Immature natural killer cell (primary cell): ENCODE measurements at places on chromosomes 2 and 18. TPM values are rescaled to one million over a fixed set of nuclear protein-coding genes. Genes with fewer than 3 reads are reported as not detected.

Gene MROH2A
- polyA plus RNA-seq = not detected

Gene DLX2
- polyA plus RNA-seq = 0.10 TPM

Gene PHOSPHO2
- polyA plus RNA-seq = 4.5 TPM

Gene LOXHD1
- polyA plus RNA-seq = not detected

Gene C1QL2
- polyA plus RNA-seq = not detected

Gene SLC14A1
- 3.8 TPM for polyA plus RNA-seq

Gene PLA2R1
- polyA plus RNA-seq = not detected

Gene DTNA
- polyA plus RNA-seq = not detected

Gene GPR55
- polyA plus RNA-seq = not detected

DNA sequence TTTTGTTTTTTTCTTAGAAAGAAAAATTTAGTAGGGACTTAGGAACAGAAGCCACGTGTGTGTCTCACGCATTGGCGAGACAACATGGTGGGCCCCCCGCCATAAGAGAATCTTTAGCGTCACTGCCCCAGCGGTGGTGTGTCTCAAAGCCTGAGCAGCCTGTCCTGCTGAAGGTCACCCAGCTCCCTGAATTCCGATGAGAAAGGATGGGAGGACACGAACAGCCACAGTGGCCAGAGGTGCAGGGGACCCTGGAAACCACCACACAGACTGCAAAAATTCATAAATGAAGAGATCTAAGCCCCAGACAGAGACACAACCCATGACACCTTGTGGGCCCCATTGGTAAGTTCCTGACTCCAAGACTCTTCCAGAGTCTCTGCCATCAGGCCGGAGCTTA, 266.1 kb upstream of the RAB6C start:
- DNase-seq = no peak

- DNase-seq = no peak
Measured at GRCh38 chr18:77199707-77200106, 49.9 kb upstream of the GALR1 start.

DNA sequence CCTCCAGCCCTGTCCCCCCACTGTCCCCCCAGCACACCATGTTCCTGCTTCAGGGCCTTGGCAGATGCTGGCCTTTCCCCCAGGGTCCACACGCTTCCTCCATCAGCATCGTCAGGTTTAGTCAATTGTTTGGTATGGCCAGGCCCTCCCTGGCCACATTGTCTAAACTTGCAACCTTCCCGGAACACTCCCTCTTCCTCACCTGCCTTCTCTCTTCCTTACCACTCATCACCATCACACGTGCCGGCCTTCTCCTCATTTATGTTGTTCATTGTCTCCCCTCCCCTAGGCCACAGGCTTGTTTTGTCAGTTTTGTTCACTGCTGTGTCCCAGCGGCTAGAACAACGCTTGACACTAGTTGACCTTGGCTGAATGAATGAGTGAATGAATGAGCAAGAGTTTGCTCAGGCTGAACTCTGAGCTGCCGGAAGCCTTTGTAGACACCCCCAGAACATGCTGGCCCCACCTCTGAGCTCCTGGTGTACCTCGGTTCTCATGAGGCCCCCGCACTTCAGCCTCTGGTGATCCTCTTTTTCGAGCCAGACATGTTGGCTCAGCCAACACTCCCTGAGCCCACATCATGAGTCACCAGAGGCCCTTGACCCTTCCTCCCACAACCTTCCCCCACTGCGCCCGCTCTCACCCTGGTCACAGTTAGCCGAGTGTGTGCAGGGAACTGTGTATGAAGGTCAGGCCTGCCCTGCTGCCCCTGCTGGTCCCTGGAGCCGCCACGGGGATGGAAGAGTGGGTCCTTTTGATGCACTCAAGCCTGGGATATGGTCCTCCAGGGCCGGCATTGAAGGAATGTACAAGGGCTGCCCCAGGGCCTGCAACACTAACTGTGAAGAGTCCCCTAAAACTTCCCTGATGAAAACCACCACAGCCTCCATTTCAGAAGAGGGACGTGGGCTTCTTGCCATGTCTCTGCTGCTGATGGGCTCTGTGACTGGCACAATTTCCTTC, 57.5 kb downstream of the HS1BP3 start:
- DNase-seq = no peak

DNA sequence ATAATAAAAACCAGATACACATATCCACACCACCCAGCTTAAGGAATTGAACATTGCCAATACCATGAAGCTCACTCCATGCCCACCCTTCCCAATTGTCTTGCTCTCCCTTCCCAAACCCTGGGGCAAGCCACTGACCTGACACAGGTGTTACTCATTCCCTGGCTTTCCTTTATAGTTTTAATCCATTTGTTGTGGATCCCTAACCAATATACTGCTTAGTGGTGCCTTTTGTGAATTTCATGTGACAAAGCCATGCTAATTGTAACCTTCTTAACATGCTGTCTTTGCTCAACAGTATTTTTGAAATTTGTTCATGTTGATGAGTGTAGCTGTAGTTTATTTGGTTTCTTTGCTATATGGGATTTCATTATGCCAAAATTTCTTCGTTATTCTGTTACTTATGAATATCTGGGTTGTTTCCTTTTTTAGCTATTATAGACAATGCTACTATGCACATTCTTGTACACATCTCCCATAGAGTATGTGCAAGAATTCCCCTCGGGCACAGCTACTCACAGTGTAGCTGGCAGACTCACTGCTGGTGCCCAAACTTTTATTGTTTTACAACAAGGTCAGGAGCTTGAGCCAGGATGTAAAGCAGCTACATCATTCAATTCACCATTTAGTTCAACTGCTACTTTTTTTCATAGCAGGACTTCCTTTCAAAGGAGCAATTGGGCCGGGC, 90.8 kb upstream of the ATL2 start:
- no peak for DNase-seq

DNA sequence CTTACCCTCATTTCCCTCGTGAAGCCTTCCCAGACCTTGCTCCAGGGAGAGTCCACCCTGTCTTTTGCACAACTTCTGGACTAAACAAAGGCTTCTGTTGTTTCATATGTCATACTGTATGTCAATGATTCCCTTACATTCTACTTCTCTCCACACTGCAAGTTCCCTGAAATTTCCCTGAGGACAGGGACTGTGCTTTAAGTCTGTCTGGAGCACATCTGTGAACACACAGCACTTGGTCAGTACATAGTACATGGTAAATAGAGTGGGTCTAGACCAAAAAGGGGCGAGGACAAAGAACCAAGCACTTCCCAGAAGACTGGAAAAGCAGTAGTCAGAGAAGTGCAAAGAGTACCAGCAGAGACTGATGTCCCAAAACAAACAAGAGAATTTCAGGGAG, 23.7 kb upstream of the IMPA2 start:
- no peak for DNase-seq

DNA sequence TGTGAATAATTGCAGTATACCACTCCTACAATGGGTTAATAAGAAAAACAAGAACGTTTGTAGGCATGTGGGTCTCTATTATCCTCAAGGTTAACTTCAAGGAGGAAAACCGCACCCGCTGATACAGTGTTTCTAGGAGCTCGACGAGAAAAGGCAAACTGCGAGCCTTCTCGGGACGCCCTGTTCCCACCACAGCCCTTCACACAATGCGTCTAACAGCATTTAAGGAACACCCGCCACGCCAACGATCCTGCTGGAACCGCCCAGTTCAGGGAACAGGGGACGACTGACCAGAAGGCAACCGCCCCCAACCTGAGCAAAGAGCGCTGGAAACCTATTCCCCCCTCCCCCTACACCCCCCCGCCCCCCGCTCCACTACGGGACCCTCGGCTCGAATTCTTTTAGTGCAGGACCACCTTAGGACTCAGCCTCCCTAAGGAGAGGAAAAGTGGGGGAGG, 710 bp upstream of the TMSB10 start:
- DNase-seq = peak; percentile 23

- DNase-seq = no peak
Measured at GRCh38 chr2:236317938-236318396, 53.8 kb upstream of the ASB18 start.

GRCh38 chr2:59032499-59032898, 791.4 kb upstream of the FANCL start:
- no peak for DNase-seq

- DNase-seq = no peak
Measured at GRCh38 chr2:69692424-69692823, 48.9 kb upstream of the AAK1 start.

- no peak for DNase-seq
Measured at GRCh38 chr2:203280428-203281064, 41.7 kb downstream of the CYP20A1 start.

- no peak for DNase-seq
Measured at GRCh38 chr18:9890196-9890595, 4.4 kb downstream of the TXNDC2 start.

DNA sequence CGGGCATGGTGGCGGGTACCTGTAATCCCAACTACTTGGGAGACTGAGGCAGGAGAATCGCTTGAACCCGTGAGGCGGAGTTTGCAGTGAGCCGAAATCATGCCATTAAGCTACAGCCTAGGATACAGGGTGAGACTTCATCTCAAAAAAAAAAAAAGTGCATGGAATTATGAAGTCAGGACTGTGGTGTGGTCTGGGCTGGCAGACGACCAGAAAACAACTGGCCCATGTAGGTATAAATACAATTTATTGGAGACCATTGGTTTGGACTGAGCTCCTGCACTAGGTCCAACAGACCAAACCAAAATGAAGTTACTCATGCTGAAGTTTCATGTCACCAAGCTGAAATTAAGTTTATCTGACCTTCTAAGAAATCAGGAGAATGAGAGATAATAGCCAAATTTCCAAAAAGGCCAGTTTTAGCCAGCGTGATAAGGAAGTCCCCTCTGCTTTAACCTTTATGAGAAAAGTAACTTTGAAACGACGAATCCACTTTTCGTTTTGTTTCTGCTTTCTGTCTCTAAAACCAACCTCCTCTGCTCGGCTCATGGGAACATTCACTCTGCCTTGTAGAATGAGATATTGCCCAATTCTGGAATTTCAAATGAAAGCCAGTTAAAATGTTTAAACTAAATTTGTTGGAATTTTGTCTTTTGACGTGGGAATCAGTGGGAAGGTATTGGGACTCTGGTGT, 17.7 kb upstream of the RAB10 start:
- no peak for DNase-seq

- no peak for DNase-seq
Measured at GRCh38 chr18:78637442-78638402, 341.9 kb upstream of the SALL3 start.

DNA sequence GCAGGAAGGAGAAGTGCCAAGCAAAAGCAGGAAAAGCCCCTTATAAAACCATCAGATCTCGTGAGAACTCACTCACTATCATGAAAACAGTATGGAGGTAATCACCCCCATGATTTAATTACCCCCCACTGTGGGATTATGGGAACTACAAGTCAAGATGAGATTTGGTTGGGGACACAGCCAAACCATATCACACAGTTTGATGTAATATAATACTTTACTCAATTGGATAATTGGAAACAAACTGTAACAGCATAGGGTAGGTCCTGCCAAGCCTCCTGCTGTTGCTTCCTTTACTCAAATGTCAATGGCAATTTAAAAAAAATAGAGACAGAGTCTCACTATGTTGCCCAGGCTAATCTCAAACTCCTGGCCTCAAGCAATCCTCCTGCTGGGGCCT, 15.5 kb upstream of the METTL21A start:
- no peak for DNase-seq

GRCh38 chr2:189566046-189566445, 14.5 kb downstream of the SLC40A1 start:
- no peak for DNase-seq

DNA sequence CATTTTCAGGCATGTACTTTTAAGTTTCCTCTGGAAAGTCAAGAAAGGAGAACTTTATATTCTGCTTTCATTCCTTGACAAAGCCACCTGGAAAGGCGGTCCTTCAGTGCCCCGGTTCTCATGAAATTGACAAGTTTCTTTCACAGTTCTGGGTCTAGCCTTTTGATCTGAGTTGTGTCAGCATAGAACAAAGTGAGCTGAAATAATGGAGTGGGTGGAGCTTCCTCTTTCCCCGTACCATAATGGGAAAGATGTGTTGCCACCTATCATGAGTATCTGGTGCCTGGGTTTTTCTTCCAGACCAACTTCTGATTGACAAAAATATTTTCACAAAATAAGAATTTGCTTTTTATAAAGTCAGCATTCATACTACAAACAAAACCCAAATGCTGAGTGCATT, 49.3 kb downstream of the PTRHD1 start:
- DNase-seq = peak; percentile 32

DNA sequence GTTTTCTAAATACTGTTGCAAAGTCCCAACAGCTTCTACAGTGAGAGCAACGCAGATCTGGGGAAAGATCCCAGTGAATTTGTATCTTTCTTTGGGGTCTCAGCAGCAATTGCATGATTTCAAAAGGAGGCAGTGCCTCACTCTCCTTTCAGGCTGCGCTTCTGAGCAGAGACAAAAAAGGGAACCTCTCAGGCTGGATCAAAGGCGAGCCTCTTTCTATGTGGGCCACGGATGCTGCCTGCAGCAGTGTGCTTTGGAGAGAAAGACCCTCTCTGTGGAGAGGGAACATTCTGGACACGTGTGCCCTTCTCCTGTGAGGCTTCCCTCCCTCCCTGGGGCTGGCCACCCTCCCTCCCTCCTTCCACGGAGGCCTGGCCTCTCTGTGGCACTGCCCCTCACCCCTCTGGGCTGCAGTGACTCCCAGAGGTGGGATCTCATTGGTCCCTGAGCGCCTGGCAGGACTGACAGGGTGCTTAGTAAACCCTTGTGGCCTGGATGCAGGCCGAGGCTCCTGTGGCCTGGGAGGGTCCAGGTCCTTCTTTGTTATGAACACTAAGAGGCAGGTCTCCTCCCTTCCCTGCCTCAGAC, 21.6 kb upstream of the PDIA6 start:
- no peak for DNase-seq
